ENCODE measurements at places on chromosomes 3 and 15.

DNA sequence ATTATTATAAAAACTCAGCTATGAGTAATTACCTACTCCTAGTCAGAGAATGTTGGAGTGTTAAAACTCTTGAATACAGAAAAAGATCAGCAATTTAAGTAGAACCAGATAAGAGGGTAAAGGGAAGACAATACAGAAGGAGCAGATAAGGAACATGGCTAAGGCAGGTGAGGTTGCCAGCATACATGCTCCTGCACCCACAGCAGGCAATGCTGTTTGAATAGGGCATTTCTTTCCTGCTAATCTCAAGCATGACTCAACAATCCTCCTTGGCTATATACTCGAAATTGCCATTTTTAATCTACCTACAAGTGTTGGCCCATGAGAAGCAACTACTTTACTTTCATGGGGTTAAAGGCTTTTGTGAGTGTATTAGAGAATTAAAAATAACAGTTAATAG is 494.5 kb downstream of the DIPK2A start:
- DNase-seq: no peak

- DNase-seq: no peak
Measured at GRCh38 chr3:100789579-100789978, 80.3 kb downstream of the TFG start.

GRCh38 chr3:159635047-159635641 is 353.5 kb upstream of the IL12A start:
- no peak for DNase-seq

GRCh38 chr3:190217081-190217480 is 96.4 kb upstream of the P3H2 start:
- DNase-seq: no peak

DNA sequence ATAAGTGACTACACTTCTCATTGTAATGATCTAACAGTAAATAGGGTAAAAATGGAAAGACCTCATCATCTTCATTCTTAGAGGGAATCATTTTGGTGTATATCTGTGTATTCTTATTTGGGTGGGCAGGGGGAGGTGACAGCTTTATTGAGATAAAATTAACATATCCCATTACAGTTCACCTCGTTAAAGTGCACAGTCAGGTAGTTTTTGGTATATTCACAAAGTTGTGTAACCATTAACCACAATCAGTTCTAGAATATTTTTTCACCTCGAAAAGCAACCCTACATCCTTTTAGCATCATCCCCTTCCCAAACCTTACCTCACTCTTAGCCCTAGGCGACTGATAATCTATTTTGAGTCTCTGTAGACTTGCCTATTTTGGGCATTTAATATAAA is 8.1 kb downstream of the PIAS1 start:
- no peak for DNase-seq

DNA sequence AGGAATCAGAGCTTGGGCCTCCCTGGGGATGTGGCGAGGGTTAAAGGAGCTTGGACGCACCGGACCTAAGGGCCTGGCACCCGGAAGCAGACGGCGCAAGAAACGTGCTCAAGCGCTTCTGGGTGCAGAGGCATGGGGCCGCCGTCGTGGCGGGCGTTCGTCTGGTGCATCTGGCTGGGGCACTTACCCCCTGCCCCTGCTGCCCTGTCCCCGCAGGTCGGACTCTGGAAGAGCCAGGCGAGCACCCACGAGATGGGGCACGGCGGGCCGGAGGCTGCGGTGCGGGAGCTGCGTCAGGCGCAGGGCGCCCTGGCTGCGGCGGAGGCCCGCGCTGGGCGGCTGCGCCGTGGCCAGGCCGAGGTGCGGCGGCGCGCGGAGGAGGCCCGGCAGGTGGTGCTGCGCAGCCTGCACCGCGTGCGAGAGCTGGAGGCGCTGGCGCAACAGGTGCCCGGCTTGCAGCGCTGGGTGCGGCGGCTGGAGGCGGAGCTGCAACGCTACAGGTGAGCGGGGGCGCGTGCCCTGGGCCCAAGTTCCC is 2.5 kb downstream of the EFCC1 start:
- DNase-seq: peak; percentile 68
